ENCODE measurements at places on chromosomes 5 and 9. TPM values are rescaled to one million over a fixed set of nuclear protein-coding genes. Genes with fewer than 3 reads are reported as not detected.

DNA sequence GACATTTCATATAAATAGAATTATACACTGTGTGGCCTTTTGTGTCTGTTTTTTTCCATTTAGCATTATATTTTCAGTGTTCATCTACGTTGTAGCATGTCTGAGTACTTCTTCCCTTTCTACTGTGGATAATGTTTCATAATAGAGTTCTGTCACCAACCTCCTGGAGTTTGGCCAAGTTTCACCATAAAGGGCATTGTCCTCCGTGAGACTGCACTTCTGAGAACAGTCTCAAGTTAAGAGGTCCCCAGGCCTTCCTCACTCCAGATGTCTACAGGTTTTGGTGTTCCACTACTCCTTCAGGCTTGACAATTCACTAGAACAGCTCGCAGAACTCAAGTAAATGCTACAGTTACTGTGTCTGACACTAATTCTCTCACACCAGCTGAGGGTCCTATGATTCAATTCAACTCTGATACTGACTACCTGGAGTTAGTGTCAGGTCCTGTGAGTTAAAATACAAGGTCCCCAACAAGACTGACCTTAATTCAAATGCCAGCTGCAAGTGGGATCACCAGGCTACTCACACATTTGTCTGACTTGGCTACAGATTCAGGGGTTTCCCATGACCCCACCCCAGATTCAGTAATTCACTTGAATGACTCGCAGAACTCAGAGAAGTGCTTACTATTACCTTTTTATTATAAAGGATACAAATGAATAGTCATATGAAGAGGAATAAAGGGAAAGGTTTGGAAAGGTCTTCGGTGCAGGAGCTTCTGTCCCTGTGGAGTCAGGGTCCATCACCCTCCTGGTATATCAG is 31.1 kb downstream of the SLC35A4 start:
- ATAC-seq, result peak; percentile 28

Gene GABRA6
- not detected for total RNA-seq

DNA sequence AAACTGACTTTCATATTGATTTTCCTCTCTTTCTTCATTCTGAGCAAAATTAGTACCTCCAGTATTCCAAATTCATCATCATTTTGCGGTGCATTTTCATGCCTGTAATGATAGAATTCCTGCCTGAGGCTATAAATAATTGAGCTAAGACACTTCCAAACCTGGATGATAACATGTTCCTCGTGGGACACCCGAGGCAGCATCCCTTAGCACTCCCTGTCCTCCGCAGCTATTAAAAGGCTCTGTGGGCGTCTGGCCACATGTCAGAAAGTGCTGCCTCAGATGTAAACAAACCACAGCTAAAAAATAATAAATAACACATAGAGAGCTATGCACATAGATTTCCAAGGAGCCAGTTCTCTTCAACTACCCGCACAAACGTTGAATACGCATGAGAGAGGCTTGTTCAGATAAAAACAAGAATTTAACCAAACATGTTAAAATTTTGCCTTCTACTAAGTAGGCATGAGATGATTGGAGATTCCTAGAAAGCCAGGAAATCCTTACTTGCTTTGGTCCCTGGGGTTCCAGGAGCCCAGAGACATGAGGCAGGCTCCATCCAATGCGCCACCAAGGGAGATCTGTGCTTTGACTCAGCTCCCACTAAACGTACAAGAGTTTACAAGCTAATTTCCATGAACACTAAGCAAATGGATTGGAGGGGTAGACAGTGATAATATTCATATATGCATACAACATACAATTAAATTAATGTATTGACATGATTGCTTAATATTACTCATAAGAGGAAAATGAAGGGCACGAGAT is 82.7 kb downstream of the SHC3 start:
- ATAC-seq, result no peak

- peak; percentile 36 for ATAC-seq
Measured at GRCh38 chr5:135208555-135208902, 174.5 kb upstream of the PITX1 start.

Gene CDH9
- total RNA-seq, result not detected

GRCh38 chr9:336039-336438 is 121.4 kb downstream of the DOCK8 start:
- ATAC-seq, result no peak

Gene IZUMO3
- total RNA-seq, result not detected

DNA sequence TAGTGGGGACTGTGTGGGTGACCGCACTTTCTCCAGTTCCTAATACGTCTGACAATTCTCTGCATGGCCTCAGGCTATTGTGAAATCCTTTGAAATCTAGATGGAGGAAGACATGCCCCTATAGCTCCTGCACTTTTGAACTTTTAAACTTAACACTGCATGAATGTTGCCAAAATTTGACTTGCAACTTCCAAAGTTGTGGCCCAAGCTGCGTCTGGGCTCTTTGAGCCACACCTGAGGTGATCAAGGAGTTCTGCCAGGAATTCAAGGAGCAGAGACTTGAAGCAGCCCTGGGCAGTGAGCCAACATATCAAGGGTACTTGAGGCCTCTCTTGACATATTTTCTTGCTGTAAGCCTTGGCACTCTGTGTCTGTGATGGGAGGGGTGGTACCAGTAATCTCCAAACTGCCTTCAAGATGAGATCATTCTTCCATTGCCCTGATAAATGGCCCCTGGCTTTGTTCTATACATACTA is 1336.1 kb upstream of the CDH9 start:
- ATAC-seq, result no peak

Data from esophagus mucosa (tissue), 1 donor.